RPMI7951 (cell line): ENCODE measurements at places on chromosomes 5 and 9. TPM values are rescaled to one million over a fixed set of nuclear protein-coding genes. Genes with fewer than 3 reads are reported as not detected.

The C5orf34 gene
- 14.5 and 20.3 TPM in 2 replicates for total RNA-seq

The GPR151 gene
- total RNA-seq, result not detected in 2 replicates

The MAP1B gene
- 26.4 and 35.8 TPM in 2 replicates for total RNA-seq

The HTR1A gene
- total RNA-seq, result not detected in 2 replicates

The ADAMTS12 gene
- 30.0 and 31.7 TPM in 2 replicates for total RNA-seq

The GFI1B gene
- not detected in 2 replicates for total RNA-seq

The SOHLH1 gene
- not detected in 2 replicates for total RNA-seq

The DEPDC1B gene
- 24.0 and 28.5 TPM in 2 replicates for total RNA-seq

The ZDHHC12 gene
- 68.1 and 69.2 TPM in 2 replicates for total RNA-seq

The KIF4B gene
- not detected in 2 replicates for total RNA-seq

The AK8 gene
- not detected in 2 replicates for total RNA-seq

The AQP3 gene
- 1.4 and 1.6 TPM in 2 replicates for total RNA-seq

DNA sequence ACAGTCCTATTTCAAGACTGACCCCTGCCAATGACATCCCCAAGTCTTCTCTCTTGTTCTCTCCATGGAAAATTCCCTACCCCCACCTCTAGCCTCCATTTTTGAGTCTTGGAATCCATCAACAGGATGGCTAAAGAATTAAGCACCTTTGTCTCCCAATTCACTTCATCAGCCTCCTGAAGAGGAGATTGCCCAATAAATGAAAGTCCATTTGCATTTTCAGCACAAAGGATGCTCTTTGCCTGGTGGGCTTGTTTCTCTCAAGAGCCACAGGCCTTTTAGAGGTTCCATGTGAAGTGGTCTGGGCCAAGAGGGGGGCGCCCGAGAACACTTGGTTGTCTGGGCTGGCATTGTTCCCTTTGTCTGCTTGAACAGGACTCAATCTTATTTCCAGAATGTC is 12.6 kb downstream of the HSD17B3 start:
- DNase-seq, result no peak

DNA sequence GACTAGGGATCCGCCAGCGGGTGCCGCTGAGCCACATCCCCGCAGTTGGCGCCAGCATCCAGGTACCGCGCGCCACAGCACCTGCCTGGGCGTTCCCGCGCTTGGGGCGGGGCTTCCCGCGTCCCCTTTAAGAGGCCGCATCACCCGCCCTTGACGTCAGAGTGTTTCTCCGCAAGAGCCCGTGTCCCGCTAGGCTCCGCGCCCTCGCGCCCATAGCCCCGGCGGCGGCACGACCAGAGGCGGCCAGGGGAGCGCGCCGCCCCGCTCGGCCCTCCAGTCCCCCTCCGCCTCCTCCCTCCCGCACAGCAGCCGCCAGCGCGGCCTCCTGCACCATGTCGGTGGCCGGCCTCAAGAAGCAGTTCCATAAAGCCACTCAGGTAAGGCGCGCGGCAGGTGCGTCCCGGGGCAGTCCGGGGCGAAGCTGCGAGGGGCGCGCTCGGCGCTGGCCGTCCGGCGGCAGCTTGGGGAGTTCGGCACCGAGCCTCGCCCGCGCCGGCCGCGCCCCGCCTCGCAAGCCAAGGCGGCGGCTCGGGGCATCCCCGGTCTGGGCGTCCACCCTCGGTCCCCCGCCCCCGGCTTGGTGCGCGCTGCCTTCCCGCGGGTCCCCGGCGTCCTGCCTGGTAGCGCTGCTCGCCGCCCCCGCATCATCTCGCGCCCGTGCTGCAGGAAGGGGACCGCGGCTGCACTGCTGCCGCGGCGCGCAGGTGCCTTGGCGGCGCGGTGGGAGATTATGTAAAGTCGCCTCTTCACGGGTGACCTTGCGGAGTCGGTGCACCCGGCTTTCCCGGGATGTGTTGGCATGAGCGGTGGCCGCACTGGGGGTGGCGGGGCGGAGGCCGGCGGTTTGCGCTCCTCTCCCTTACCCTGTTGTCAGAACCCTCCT is at the start of gene SH3GL2:
SH3GL2 (plus strand) TSS at position 156 of the 883 bp plus-strand sequence.
- DNase-seq, result no peak

GRCh38 chr5:94849821-94850736 is 231.6 kb downstream of the SLF1 start:
- peak; percentile 36 for DNase-seq

- DNase-seq, result no peak
Observed at GRCh38 chr5:121702682-121703081, 149.0 kb upstream of the FTMT start.

DNA sequence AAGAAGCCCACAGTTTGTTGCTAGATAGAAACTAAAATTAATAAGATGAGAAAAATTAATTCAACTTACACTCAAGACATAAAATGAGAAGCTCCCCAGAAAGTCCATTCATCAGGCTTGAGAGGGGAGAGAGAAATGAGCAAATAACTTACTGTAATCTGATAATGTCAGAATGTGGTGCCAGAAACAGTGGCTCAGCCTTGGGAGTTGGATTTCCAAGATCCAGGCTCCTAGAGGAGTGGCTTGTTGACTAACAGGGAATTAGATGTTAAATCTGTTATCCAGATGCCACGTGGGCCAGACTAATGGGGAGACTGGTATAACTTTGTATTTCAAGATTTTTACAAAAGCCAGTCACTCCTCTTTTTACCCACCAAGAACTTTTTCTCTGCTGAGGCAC is 458.2 kb downstream of the GADD45G start:
- DNase-seq, result no peak

DNA sequence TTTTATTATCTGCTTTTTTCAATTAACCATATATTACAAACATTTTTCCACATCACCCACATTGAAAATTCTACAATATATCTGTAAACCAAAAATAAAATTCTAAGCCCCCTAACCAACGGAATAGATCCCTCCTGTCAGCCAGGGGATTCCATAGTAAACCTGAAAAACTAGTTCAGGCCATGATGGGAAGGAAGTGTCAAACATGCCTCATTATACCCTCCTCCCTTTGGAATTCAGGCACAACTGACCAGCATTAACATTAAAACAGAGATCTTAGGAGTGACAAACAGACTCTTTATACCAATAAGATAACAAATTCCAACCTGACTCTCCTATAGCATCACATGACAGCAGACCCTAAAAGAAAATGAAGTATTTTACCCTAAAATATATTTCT is 113.7 kb upstream of the DMRT1 start:
- DNase-seq, result no peak

GRCh38 chr5:133406977-133407632 is 205.2 kb downstream of the FSTL4 start:
- DNase-seq, result no peak

GRCh38 chr9:91714874-91715615 is 235.0 kb downstream of the ROR2 start:
- no peak for DNase-seq

DNA sequence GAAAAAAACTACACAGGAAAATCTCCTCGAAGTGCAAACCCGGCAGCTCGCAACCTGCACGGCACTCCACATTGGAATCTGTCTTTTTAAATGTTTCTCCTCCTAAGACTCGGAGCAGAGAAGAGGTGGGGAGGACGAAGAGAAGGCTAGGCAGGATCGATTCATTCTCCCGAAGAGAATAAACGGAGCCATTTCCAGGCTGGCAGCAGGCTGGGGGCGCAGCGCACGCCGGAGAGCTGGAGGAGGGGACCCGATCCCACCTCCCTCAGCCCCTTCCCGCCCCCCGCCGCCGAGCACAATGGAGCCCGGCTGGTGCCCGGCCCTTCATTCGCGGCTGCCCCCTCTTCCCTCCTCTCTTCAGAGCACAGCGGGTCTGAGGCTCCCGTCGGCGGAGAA is 628 bp downstream of the HOMER1 start:
- peak; percentile 11 for DNase-seq

DNA sequence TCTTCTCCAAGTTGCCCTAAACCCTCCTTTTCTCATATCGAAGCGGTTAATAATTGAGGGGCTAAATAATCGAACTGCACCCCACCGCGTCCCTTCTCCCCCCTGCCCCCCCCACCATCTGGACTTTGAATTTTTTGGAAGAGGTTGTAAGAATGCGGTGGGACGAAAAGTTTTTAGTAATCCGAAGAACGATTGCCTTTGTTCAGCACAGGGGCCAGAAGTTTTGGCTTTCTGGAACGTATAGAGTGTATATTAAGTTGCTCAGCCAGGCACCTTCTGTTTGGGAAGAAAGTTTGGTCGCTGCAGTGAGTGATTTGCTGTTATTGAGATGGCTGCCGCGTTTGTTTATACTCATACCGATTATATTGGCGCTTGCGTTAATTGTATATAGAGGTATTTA is 518 bp downstream of the ERBIN start:
- DNase-seq, result no peak

DNA sequence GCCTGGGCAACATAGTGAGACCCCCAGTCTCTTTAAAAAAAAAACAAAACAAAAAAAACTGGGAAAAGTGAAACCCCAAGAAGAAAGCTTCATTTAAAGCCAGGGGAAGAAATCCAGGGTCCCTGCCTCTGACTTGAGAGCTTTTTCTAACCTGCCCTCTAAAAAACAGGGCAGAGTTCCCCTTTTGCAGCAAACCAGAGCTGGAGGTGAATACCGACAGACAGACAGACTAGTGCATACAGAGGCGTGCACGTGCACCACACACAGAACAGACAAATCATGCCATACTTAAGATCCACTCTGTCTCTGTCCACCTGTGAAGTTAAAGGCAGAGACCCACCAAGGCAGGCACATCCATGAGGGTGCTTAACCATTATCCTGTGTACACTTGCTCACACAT is 11.7 kb upstream of the AQP3 start:
- DNase-seq, result no peak

DNA sequence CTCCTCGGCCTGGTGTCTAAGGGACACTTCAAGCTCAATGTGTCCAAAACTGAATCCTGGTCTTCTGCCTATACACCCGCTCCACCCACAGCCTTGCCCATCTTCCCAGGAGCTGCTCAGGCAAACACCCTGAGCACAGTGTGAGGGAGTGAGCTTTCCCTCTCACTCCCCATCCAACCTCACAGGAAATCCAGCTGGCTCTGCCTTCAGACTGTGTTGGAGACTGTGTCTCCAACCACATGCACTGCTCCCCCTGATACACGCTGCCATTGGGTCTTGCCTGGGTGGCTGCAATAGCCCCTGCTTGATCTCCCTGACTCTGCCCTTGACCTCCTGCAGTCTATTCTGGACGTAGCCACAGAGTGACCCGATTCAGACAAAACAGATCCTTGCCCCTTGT is 319.5 kb upstream of the MSX2 start:
- DNase-seq, result no peak

DNA sequence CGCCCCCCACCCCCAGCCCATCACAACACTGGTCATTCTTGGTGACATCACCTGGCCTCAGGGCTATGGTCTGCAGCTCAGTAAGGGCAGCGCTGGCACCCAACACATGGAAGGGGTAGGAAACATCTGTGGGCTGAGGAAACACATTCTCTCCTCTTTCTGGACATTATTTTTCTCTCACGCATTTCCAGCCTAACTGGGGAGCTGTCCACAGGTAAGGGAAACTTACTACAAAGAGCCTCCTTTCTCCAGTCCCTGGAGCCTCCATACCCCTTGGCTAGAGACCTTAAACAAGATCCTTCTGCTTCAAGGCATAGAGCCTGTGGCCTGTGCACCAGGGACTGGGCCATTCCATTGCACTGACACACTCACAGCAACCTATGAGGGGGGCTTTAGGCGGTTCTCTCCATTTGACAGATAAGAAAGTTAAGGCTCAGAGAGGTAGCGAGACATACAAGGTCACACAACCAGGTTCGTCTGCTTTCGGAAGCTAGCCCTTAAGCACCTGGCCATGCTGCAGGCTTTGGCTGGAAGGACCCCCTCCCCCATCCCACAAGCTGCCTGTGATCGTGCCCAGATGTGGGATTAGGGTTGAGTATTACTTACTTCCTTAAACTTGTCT is 40.7 kb downstream of the CXXC5 start:
- DNase-seq, result no peak

GRCh38 chr5:21783074-21783679 is 1070.0 kb downstream of the CDH12 start:
- no peak for DNase-seq

- peak; percentile 80 for DNase-seq
Observed at GRCh38 chr9:6014670-6015270, 654 bp downstream of the RANBP6 start.

- DNase-seq, result no peak
Observed at GRCh38 chr5:78367318-78367991, 7.0 kb downstream of the SCAMP1 start.

DNA sequence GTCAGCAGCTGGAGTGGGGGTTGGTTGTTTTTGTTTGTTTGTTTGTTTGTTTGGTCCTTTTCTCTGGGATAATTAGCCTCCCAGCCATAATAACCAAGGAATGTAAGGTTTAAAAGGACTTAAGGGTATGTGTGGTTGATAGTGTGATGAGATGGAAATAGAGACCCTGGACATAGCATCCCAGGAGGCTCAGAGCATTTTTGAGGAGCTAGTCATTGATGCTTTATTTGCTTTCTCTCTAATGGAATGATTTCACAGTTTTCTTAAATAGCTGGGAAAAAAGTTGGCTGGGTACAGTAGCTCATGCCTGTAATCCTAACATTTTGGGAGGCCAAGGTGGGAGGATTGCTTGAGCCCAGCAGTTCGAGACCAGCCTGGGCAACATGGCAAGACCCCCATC is 45.1 kb downstream of the TTC1 start:
- no peak for DNase-seq

DNA sequence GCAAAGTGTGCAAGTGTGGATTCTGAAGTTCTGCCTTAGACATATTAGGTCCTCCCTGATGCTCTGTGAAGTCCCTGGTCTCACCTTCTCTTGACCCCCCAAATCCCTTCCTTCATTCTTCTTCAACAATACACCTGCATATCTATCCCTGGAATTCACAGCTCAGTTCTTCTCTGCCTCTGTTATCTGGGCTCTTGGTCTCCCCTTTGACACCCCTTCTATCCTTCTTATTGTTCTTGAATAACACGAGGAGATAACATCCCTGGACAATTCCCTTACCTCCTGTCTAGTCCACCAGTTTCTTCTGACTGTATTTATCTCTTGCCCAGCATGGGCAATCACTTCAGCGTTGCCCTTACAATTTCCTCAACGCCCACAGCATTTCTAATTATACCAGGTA is 104.8 kb upstream of the ATG10 start:
- no peak for DNase-seq

GRCh38 chr9:93823245-93824072 is 131.7 kb downstream of the BARX1 start:
- DNase-seq, result no peak

- DNase-seq, result peak; percentile 35
Observed at GRCh38 chr5:176788941-176789872, 21.2 kb upstream of the UNC5A start.

DNA sequence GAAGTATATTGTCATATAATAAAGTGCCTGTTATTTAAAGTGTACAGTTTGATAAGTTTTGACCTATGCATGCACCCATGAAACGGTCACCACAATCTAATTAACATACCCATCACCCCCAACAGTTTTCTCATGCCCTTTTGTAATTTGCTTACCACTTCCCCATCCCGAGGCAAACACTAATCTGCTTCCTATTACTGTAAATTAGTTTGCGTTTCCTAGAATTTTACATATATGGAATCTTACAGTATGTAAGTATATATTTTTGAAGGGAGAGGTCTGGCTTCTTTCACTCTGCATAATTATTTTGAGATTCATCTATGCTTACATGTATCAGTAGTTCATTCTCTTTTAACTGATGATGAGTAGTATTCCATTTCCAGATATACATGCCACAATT is 56.5 kb downstream of the AMBP start:
- DNase-seq, result no peak
